ENCODE measurements at places on chromosomes 3 and 15.

- DNase-seq = no peak
These were observed 27.6 kb downstream of the OPA1 start for GRCh38 chr3:193620650-193621049.

DNA sequence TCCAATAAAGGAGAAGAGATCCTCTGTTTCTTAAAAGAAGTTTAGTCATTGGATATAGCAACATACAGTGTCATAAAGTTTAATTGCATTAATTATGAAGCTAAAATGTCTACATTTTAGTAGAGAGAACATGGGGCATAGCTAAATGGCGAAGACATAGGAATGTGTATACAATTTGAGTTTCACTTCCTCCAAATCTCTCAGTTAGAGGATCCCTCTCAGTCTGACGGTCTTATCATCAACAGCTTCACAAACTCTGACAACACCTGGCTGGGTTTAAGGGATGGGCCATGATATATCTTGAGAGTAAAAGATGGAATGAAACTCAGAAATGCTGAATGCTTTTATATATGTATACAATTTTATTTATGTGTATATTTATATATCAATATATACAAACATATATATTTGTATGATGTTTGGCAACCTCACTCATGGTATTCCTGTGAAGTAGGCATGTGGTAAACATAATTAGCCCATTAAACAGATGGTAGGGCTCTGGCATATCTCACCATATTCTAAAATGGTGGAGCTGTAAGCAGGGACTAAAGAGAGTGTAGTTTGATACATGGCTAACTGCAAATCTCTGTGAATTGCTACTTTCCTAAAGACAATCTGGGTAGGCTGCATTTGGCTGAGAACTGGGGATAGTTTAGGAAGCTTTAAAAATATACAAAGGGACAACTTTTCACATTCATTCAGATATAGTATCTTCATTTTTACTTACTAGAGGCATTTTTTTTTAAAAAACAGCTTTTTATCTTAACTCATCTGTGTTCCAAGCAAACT, 111.6 kb downstream of the TIGIT start:
- DNase-seq = no peak

- DNase-seq = no peak
These were observed 475.0 kb downstream of the TUSC7 start for GRCh38 chr3:117184574-117184973.

DNA sequence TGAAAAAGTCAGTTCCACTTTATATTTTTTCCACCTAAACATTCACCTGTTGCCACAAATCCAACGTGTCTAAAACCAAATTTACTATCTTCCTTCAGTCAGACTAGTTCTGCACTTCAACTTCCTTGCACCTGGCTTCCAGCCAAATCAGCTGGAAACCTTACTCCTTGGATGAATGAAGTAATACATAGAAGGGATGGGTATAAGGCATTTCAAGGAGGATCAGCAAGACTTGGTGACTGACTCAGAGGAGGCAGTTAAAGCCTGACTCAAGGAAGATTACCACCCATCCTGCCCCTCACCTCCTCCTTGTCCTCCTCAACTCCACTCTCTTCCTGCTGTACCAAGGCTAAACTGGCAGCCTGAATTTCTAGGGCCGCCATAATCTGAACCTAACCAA, 37.1 kb downstream of the QTRT2 start:
- no peak for DNase-seq

DNA sequence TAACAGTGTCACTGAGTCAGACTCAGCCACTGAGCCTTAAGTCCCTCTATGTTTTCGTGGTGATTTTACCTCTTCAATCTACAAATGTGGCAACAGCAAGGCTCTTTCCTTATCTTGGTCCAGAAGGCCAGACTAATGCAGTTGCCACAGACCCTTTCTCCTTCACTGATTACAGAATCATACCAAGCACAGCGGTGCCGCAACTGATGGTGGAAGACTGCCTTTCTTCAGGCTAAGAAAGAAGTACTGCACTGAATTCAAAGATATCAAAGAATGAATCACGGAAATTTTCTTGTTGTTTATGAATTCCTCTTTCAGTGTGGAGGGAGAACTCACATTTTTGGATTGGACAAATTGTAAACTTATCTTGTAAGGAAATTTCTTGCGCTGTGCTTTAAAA, 18.6 kb downstream of the DCP1A start:
- DNase-seq = no peak
